Kidney (tissue), 22 donors: ENCODE measurements at places on chromosomes 12 and 14.
A peak's percentile ranks its signal among the peaks of the same experiment; 100 is the strongest.

GRCh38 chr12:123026094-123026853 lies 45.8 kb downstream of the ARL6IP4 start:
- peak; percentile 23 for DNase-seq

DNA sequence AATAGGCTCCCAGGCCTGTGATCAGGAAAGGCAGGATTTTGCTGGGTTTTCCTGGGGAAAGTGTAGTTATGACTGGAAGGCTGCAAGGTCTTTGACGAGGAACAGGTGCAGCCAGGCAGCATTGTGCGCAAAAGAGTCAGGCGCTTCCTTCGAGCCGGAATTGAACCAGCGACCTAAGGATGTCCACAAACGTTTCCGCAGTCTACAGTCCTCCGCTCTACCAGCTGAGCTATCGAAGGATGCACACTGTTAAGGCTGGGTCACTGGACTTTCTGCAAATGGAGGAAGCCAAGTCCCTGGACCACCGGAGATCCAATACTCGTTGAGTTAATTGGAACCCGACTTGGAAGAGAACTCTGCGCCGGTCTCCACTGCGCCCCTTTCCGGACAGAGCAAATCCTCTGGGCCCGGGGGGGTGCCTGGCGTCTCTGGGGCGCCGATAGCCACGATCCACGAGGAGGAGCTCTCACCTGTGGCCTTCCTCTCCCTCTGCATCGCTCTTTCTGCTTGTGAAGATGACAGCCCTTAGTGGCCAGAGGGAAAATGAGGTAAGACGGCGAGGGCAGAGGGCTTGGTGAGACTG lies 18.4 kb upstream of the OR6S1 start:
- peak; percentile 38 for DNase-seq

- no peak for DNase-seq
These were observed 39.3 kb upstream of the RTRAF start for GRCh38 chr14:51950007-51950406.

DNA sequence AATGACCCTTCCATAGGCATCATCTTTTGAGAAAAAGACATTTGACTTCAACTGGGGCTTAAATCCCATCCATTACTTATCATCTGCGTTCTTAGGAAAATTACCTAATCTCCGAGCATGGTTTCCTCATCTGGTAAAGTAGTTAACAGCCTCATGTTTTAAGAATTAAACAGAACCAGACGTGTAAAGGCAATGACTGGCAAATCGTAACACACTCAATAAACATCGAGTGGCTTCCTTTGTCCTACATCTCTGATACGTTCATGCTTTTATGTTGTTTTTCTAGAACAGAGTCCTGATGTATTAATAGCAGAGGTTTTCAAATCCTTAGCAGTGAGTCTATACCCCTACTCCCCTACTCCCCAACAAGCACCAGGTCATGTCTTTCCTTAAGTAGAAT lies 189.7 kb upstream of the RGS6 start:
- DNase-seq, result no peak

GRCh38 chr12:74891083-74891668 lies 318.5 kb downstream of the KCNC2 start:
- DNase-seq, result no peak

- no peak for DNase-seq
These were observed 741.8 kb downstream of the TMEM121 start for GRCh38 chr14:106268013-106268727.

GRCh38 chr12:60693019-60693626 lies 1097.3 kb downstream of the SLC16A7 start:
- no peak for DNase-seq

- DNase-seq, result no peak
These were observed 208.6 kb downstream of the RASSF9 start for GRCh38 chr12:85627584-85627983.

DNA sequence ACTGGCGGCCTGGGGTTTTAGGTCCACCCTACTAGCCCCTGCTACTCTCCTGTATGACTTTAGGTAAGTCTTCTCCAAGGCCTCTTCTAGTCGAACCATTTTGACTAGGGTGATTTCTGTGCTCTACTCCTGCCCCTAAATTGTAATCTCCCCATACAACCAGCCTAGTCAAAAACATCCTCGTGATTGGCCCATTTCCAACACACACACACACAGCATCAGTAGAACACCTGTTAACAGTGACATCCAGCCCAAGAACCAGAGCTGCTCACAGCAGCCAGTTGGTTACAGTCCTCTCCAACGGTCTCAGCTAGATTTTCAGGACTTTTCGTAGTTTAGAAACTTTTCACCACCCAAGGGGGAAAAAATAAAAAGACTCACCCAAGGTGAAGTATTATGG lies 30.9 kb downstream of the NT5DC3 start:
- DNase-seq, result no peak

GRCh38 chr14:101075025-101075800 lies 171.7 kb upstream of the RTL1 start:
- peak; percentile 6 for DNase-seq

GRCh38 chr14:64684091-64684490 lies 20.1 kb upstream of the PLEKHG3 start:
- DNase-seq, result no peak

- no peak for DNase-seq
These were observed 59.4 kb upstream of the FICD start for GRCh38 chr12:108455706-108456105.

DNA sequence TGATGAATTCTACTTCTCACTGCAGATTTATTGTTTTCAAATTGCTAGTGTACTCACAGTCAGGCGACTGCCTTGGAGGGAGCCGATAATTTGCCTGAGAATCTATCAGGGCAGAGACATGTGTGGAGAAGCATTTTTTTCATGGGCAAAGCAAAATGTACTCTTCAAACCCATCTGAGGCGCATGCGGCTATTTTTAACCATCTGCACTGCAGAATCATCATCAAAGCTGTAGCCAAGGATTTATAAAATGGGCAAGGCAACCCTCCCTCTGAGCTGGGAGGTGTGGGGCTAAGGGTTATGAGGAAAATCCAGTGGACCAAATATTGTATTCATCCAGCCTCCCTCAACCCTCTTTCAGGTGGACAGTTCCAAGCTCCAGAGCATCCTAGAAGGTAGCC lies 37.7 kb downstream of the BEST3 start:
- DNase-seq, result no peak

- no peak for DNase-seq
These were observed 24.0 kb upstream of the ESRRB start for GRCh38 chr14:76351941-76352340.
